ENCODE measurements at places on chromosomes 2 and 18.

GRCh38 chr2:39264733-39265132 is 21.0 kb upstream of the CDKL4 start:
- no peak for DNase-seq

- no peak for DNase-seq
Observed at GRCh38 chr2:108239786-108240185, at the start of gene SULT1C3. TSS of gene SULT1C3 (plus strand) at chr2:108239968. CDS start at chr2:108247195, 7,227 bp downstream.

- DNase-seq = no peak
Observed at GRCh38 chr2:19911808-19912509, 10.2 kb upstream of the TTC32 start.

DNA sequence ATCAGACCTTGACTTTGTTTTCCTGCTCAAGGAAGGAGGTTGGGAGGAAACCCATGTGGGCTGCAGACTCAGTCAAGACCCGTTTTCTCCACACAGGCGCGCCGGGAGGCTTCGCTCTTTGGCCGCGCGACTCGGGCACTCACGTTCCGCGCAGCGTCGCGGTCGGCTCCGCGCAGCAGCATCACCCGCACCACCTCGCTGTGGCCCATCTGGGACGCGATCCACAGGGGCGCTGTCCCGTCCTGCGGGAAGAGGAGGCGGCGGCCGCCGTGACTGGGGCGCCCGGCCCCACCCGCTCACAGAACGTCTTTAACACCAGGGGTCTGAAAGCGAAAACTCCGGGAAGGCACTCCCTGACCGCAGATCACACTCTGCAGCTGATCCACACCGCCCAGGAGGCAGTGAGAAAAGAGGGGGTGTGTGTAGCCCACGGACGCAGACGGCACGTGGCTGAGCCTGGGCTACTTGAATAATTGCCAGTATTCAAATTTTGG is 33.1 kb upstream of the NPC1 start:
- no peak for DNase-seq

- DNase-seq = no peak
Observed at GRCh38 chr2:174053355-174054151, 88.4 kb upstream of the SP3 start.

- DNase-seq = no peak
Observed at GRCh38 chr2:113854208-113854607, 35.7 kb upstream of the ACTR3 start.

DNA sequence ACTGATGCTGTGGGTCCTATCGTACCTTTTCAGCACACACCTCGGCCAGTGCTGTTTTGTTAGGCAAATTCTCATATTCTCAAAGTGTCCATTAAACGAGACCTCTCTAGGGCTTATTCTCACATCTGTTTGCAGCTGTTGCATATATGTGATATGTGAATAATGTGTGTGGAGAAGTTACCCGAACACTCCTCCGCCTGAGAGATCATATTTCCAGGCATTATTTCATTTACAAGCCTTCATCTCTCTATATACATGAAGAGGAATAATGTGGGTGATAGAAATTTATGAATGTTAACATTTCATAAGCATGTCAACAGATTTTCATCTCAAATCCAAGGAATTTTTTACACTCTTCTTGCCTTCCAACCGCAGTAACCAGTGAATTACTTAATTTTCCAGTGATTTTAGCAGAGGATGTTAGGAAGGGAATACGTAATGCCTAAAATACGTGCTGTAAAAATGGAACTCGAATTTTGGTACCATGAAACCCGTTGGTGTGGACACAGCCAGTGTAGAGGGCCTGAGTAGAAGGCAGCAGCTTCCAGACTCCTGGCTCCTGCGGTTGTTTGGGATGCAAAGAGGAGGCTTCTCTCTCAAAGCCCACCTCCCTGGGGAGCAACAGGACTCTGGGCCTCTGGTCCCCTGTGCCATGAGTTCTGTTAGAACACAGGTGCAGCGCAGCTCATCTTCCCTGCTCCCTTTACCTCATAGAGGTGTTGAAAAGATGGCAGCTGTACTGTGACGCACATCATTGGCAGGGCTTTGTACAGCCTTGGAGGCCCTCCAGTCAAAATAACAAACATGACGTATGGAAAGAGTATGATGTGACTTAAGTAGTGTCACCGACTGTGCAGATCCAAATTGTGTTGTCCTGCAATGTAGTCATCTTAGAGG is 280.1 kb downstream of the NEDD4L start:
- DNase-seq = no peak
